ENCODE measurements at places on chromosomes 6 and 20.

DNA sequence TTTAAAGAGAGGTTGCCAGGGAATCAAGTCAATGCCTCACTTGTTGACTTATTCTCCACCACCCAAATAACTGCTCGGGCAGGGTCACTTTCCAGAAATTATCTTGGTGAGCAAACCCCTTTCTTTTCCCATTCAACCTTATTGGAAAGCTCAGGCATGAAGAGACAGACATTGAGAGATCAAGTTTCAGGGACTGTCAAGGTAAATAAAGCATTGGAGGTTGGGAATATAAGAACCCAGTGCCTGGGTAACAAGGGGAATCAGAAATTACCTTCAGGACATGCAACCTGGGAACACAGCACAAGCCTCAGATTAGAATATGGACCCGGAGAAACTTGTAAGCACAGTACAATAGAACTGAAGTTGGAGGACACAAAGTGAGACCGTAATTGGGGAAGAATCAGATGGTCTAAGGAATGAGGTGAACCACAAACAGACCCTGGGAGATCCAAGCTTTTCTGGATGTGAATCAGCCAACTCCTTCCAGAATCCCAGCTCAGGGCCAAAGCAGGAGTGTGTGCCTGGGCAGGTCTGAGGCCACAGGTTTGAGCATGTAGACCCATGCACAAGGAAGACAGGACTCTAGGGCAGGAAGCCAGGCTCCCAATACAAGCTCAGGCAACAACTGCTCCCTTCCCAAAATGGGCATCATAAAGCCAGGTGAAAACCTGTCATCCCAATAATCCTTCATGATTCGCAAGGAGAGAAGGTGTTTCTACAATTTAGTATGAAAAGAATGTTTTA, 512.8 kb downstream of the MAFB start:
- no peak for DNase-seq

GRCh38 chr6:12083763-12084162, 71.7 kb downstream of the HIVEP1 start:
- DNase-seq: no peak

- DNase-seq: no peak
Observed at GRCh38 chr6:63476302-63476701, 96.0 kb upstream of the LOC128125822 start.

DNA sequence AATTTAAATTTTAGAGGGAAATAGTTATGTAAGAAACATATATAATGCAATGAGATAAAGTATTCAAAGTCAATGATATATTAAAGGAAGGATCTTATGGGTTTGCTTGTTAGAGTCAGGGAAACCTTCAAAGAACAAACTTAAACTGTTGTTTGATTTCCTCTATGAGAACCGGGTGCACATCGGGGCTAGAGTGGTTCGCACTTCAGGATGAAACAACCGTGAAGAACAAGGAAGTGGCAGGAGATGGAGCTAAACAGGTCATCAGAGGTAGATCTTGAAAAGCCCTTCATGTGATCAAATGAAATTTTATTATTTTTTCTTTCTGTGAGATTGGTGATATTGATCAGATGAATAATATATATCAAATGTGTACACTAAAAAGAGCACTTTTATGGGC, 951.9 kb upstream of the FLRT3 start:
- no peak for DNase-seq

DNA sequence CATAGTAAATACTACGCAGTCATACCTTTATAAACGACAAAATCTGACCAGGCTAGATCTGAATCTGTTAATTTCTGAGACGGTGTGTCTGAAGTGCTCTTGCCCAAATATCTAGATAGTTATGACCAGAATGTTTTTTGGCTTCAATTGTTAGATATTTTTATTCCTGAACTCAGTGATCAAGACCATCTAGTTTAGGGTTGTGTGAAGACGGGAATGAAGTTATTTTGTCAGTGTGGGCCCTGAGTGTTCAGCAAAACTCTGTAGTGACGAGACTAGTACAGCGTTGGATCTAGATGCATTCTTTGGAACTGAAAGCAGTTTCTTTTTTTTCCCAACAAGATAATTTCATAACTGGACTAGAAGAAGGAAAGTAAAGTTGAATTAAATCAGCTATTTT, 3.1 kb downstream of the STXBP5 start:
- no peak for DNase-seq
